Stimulated activated CD4-positive, alpha-beta T cell treated with anti-CD3 and anti-CD28 coated beads, Interleukin-15, amount 100 ng/mL, for 1 hour (primary cell): ENCODE measurements at places on chromosomes 13 and 19.

DNA sequence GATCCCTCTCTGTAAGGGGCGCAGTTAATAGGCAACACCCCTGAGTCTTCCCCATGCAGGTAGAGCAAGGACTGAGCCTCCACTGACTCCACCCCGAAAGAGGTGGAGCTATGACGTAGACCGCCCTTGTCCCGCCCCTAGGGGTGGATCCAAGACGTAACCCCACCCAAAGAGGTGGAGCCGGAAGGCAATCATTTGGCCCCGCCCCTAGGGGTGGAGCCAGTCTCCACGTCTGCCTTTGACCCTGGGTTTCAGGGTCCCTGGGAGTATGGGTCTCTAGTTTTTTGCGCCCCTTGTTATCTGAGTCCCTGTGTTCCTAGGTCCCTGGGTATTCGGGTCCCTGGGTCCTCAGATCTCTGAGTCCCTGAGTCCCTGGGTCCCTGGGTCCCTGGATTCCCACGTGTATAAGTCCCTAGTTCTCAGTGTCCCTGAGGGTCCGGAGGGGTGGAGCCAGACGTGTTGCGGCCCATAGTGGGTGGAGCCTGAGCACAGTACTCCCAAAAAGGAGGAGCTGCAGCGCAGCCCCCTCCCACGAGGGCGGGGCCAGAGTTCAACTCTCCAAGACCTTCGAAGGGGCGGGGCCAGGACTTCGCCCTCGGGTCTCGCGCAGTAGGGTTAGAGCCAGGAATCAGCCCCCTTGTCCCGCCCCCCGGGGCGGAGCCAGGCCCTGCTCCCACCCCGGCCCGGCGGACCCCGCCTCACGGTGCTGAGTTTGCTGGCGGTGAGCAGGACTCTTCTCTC is 5.3 kb downstream of the DENND1C start:
- peak; percentile 39 for DNase-seq

GRCh38 chr13:41515491-41516139 is 58.3 kb downstream of the RGCC start:
- DNase-seq: no peak

GRCh38 chr13:69720278-69720983 is 387.2 kb upstream of the ATXN8OS start:
- DNase-seq: no peak

- no peak for DNase-seq
These were observed 3.6 kb upstream of the KMT5C start for GRCh38 chr19:55336101-55336500.

GRCh38 chr13:33931397-33932311 is 113.7 kb downstream of the RFC3 start:
- no peak for DNase-seq

DNA sequence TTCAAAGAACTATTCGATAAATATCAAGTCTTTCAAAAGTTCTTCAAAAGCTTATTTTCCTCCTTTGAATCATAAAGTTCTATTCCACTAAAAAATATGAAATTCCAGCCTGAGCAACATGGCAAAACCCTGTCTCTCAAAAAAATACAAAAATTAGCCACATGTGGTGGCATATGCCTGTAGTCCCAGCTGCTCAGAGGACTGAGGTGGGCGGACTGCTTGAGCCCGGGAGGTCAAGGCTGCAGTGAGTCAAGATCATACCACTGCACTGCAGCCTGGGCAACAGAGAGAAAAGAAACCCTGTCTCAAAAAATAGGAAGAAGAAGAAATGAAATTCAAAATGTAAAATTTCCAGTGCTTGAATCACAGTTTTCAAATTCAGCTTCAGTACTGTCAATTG is 24.6 kb downstream of the CAB39L start:
- no peak for DNase-seq

- DNase-seq: no peak
These were observed 39.9 kb upstream of the VWA8 start for GRCh38 chr13:42000846-42001245.

DNA sequence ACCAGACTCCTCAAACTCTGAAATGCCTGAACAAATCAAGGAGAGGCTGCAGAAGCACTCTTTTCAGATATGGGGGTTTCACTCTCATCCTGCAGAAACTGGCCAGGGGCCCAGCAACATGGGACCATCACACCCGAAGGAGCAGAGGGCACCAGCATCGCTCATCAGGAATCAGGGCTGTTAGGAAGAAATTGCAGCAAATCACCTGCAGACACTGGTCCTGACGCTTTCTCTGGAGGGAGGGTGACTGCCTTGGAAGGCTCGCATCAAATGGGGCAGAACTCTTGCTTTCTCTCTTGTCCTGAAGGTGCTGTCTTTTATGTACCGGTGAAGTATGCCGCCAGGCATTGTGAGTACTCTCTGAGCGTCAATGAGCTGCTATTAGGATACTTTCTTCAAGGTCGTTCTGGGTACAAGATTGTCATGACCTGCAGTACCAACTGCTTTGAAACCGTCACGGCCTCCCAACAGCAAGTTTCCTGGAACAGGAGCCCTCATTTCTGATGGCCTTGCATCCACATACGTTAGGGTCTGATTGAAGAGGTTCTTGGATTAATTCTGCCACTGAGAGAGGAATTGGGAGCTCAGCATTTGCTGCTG is 155.7 kb upstream of the SOX1 start:
- DNase-seq: no peak

GRCh38 chr13:97875911-97876310 is 77.6 kb upstream of the IPO5 start:
- no peak for DNase-seq

DNA sequence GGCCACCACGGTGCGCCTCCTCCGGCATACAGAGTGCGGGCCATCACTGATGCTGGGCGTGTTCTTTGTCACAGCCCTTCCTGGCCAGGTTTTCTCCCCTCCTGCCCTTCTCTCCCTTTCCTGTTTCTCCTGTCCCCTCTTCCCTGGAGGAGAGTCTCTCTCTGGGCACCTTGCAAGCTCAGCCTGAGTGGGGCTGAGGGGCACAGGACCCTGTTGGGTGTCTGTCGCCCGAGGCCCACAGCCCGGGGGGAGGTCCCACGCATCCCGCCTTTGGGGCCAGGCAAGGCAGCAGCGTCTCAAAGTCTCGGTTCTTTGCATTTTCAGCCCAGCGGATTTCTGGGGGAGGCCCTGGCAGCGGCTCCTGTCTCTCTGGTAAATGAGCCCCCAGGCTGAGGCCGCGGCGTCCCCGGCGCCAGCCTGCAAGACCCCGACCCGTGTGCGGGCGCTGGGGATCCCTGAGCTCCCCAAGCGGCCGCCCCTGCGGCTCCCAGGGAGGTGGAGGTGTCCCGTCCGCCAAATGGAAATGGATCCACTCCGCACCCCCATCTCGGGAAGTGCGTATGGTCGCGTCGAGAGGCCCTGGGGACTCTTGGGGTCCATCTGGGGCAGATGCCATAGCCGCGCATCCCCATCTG is 47.2 kb downstream of the COMP start:
- no peak for DNase-seq

GRCh38 chr19:55242517-55242916 is 14.0 kb upstream of the TMEM86B start:
- DNase-seq: no peak

GRCh38 chr19:13043285-13043684 is 48.0 kb downstream of the NFIX start:
- no peak for DNase-seq

GRCh38 chr13:51291341-51291740 is 48.1 kb upstream of the SERPINE3 start:
- DNase-seq: no peak

GRCh38 chr13:52767949-52768516 is 28.4 kb upstream of the CNMD start:
- DNase-seq: no peak

DNA sequence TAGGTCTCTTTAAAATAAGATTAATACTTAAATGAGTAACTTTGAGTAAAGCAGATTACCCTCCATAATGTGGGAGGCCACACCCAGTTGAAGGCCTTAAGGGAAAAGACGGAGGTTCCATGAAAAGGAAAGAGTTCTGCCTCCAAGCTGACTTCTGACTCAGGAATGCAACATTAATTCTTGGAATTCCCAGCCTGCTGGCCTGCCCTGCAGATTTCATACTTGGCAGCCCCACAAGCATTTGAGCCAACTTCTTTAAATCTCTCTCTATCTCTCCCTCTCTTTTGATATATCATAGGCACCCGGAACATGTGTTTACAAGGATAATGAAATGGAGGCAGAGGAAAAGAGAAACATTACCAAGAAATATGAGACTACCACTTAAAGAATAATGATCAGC is 902.3 kb upstream of the MIR17HG start:
- DNase-seq: no peak

DNA sequence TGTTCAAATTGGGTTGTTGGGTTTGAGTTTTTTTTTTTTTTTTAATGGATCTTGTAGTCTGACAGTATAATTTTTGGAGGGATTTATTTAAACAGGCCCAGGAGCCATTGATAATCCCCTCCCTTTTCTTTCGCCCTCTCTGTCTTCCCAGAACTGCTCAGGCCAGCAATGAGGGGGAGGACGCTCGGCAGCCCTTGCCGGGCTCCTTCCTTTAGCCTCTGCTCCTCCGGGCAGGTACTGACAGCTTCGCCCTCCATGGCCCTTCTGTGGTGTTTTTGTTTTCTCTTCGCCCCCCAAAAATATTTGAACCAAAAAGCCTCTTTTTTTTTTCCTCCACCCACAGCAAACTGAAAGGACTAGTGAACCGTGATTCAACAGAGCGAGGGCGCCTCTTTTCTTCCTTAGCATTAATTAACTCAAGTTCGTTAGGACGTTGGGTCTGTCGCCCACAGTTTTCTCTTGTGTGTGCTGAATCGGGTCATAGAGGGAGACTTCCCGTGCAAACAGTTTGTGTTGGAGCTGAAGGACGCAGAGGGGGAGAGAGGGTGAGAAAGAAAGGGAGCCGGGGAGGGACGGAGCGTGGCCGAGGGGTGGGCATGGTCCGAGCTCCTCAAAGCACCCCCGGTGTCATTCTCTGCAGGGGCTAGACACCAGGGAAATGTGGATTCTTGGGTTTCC is 21.5 kb downstream of the NFIX start:
- DNase-seq: no peak

DNA sequence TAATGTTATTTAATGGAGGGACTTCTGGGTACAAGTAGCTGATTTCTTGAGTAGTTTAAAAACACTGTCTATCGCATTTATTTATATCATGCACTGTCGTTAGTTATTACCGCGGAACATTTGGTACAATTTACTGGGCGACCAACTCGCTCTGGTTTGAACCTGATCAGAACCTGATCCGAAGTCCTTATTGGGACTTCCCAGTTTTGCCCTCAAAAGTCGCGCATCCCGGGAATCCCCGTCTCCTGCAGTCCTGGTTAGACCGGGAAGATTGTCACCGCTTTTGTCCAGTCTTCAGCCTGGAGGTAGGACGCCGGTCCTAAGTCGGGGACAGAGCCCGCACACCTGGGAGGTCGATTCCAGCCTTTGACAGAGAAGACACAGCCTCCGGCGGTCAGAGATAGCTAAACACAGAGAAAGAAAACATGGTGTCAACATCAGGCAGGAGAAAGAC is 694 bp downstream of the CLN5 start:
- no peak for DNase-seq
